Aortic smooth muscle cell (primary cell): ENCODE measurements at places on chromosomes 1 and 21. TPM values are rescaled to one million over a fixed set of nuclear protein-coding genes. Genes with fewer than 3 reads are reported as not detected.

Gene LCE1F
- total RNA-seq = not detected in 2 replicates

Gene MYOC
- 0.13 and 0.37 TPM in 2 replicates for total RNA-seq

Gene TCHHL1
- total RNA-seq = not detected in 2 replicates

Gene OR2L2
- under 0.01 TPM in 2 replicates for total RNA-seq

Gene BARHL2
- not detected in 2 replicates for total RNA-seq
